ENCODE measurements at places on chromosomes 16 and 17.
A peak's percentile ranks its signal among the peaks of the same experiment; 100 is the strongest.

DNA sequence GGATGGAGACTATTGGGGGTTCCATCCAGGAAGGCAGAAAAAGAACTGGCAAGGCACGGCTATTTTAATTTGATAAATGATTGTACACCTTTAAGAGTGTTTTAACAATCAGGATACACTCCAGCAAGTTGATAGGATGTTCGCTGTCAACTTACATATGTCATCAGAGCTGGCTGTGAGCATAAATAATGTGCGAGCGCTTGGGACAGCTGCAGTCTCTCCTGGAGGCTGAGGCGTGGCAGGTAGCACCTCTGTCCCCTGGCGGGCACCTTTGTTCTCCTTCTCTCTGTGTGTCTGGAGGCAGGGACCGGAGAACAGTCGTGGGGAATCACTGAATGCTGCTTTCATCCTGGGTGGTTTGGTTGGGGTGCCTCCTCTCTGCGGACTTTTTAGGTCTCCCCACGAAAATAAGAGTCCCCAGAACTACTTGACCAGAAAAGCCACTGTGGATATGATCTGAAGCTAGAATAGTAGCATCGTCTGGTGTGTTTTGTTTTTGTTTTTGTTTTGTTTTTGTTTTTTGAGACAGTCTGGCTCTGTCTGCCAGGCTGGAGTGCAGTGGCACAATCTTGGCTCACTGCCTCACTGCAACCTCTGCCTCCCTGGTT, 9.4 kb downstream of the BAHCC1 start:
- DNase-seq = no peak

DNA sequence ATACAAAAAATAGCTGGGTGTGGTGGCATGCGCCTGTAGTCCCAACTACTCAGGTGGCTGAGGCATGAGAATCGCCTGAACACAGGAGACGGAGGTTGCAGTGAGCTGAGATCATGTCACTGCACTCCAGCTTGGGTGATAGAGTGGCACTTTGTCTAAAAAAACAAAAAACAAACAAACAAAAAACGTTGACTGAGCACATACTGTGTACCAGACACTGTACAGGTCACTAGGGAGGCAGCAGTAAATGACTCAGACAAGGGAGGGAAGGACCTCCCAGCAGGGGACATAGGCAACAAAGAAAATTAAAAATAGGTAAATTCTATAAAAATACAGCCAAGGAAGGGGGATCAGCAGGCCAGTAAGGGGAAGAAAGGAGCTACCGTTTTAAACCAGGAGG, 64.3 kb downstream of the SOCS1 start:
- no peak for DNase-seq

DNA sequence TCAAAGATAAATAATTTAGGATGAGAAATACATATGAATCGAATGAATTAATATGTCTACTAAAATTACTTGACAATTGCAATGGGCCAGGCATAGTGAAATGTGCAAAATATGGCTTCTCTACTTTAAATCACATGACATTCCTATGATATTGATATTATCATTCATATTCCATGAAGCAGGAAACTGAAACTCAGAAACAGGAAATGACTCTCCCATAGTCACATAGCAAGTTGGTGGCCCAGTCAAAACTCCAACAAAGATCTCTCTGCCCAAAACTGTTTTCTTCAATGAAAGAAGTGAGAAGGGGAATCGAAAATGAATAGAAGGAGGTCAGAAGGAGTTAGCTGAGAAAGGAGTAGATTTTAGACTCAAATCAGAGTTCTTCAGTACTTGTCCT, 272.2 kb downstream of the CDH8 start:
- DNase-seq = no peak

- no peak for DNase-seq
Observed at GRCh38 chr17:32878211-32878610, 1.3 kb upstream of the MYO1D start.

- DNase-seq = no peak
Observed at GRCh38 chr17:48510761-48511604, 19.8 kb downstream of the HOXB1 start.

- no peak for DNase-seq
Observed at GRCh38 chr17:57050306-57050705, 34.7 kb upstream of the AKAP1 start.

DNA sequence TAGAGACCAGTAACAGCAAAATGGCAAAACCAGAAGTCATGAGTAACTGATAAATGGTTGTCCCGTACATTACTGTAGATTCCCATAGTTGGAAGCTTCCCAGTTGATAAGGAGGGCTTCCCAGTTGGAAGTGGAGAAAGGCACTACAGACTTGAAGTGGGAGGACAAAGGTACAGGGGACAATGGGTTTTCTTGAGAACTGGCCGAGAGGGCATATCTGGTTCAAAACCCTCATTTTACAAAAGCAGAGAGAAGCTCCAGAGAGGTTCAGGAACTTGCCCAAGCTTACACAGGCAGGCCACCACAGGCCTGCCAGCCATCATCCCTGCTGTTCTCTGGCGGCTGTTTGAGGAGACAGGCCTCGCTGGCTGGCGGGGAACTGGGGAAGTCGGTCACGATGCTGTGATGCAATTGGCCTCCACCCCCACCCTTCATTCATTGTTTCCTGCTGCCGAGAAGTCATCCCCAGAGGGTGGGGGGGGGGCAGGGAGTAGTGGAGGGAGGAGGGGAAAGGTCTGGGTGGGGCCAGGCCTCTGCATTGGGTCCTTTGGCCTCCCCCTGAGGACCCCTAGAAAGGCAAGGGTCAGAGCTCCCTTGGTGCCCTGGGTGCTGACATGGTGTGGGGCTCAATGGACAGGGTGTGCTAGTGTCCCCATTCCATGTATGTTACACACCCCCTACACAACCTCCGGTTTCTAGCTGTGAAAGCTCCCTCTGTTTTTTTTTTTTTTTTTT, 3.0 kb downstream of the UBALD2 start:
- DNase-seq = peak; percentile 64

DNA sequence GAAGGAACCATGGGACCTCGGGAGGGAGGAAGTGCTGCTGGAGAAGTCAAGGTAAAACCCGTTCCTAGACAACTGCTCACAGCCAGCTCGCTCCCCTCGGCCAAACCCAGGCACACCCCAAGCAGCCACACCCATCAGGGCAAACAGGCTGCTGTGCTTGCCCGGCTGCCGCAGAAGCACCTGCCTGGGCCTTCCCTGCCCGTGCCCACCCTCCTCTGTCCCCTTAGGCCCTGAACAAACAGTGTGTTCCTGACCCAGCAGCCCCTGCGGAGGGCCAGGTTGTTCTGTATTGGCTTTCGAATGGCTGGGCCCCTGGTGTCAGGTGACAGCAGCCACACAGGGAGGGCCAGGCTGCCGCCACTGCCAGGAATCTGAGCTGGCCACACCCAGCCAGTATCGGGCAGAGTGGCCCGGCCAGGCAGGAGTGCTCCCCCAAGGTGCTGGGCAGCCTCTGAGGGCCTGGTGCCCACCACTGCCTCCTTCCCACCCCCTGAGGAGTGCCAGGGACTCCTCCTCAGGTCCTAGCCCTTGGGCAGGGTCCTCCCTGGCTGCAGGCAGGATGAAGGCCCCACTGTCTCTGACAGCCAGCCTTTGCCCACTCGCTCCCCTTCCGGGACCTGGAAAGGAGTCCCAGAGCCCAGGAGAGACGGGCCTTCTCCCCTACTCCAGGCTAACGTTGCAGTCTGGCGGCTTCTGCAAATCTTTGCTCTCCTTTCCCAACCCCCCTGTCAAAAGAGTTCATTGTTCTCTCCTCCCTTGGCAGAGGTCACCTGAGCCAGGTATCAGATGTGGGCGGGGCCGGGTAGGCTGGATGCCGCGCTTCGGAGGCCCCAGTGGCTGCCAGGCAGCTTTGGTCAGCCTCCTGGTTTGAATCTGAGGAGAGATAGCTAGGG, 24.0 kb downstream of the LLGL2 start:
- DNase-seq = no peak

- no peak for DNase-seq
Observed at GRCh38 chr17:40525294-40525693, 23.9 kb upstream of the TNS4 start.

GRCh38 chr17:1956134-1956533, 69.0 kb downstream of the RTN4RL1 start:
- DNase-seq = no peak

DNA sequence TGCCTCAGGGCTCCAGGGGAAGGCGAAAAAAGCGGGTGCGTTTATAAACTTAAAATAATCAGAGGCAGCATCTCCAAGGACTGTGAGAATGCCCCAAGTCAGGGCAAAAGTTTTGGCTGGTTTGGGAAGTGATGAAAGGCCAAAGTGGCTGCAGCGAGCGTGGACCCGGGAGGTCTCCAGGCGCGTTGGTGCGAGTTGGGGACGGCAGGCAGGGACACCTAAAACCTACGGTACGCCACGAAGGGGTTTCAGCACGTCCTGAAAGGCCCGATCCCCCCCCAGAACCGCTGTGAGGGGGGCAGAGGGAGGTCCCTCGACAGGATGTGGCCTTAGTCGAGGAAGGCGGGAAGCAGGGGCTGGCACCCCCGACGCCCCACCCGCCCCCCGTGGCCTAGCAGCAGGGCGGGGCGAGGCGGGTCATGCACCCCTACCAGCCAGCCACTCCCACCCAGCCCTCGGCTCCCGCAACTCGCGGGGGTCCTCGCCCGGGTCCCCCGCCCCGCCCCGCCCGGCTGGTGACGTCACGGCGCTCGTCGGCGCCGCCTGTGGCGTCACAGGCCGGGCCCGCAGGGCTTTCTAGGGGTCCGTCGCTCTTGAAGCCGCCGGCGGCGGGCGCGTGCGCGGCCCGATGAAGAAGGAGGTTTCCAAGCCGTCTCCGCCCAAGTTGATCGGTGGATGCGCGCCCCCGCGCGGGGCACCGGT, at the start of gene MYCBPAP:
Gene MYCBPAP, plus strand, starts transcription at position 569 of the 702 bp plus-strand sequence. CDS start 236 bp downstream, outside the sequence.
- DNase-seq = peak; percentile 61

DNA sequence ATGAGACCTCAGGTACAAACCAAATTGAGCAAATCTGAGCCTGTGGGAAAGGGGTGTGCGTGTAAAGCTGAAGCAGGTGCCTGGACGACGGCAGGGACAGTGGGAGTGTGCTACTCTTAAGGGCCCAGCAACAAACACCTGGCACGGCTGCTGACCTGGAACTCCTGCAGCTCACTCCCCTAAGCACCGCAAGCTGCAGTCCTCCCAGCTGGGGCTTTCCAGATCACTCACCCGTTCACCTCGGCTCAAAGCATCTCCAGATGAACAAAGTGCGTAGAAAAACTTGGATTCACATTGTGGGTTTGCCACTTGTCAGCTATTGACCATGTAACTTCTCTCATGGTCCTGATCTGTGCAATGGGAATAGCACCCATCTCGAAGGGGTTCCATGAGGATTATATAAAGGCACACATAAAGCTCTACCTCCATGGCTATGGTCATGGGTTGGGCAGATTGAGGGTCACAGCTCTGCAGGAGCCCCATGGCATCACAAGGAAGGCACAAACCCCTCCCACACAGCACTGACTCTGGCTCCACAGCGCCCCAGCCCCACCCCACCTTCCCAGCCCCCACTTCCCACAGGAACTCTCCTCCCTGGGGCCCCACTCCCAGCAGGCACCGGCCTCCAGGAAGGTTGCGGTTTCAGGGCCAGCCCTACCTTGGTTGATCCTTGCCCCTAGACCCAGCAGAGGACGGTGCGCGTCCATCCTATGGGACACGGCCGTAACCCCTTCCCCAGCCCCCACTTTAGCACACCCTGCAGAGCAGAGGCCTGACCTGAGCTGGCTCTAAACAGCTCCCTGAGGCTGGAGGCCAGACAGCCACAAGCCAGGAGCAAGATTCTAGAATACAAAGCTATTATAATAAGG, 21.9 kb downstream of the ST3GAL2 start:
- DNase-seq = no peak

- no peak for DNase-seq
Observed at GRCh38 chr17:76581515-76581914, 4.1 kb downstream of the ST6GALNAC2 start.

DNA sequence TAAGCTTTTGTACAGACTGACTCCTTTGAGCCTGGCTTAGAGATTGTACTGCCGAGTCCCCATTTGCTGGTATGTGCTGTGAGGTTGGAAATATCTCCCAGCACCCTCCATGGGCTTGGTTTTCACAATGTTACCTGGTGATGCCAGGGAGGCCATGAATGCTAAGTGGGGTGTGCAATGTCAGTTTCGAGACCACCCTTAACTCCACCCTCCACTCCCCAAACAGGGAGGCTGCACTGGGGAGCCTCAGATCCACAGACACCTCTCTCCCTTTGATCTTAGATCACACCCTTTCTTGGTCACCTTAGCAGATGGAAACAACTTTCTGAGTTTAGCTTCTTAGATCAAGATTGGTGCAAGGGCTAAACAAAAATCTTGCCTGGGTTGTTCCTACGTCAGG, 28.6 kb upstream of the PIK3R6 start:
- no peak for DNase-seq

- no peak for DNase-seq
Observed at GRCh38 chr17:9402590-9403199, 172.9 kb downstream of the STX8 start.

GRCh38 chr17:44333371-44333770, 8.7 kb upstream of the SLC25A39 start:
- DNase-seq = no peak

DNA sequence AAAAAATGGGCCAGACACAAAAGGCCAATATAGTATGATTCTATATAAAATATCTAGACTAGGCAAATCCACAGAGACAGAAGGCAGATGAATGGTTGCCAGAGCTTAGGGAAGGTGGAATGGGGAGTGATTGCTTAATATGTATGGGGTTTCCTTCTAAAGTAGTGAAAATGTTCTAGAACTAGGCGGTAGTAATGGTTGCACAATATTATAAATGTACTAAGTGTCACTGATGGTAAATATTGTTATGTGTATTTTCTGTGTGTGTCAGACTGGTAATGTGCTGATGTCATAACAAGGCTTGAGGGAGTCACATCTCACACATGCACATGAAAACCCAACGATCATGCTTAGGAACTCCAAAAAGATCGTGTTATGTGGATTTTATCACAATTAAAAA, 106.9 kb upstream of the SIAH1 start:
- no peak for DNase-seq

DNA sequence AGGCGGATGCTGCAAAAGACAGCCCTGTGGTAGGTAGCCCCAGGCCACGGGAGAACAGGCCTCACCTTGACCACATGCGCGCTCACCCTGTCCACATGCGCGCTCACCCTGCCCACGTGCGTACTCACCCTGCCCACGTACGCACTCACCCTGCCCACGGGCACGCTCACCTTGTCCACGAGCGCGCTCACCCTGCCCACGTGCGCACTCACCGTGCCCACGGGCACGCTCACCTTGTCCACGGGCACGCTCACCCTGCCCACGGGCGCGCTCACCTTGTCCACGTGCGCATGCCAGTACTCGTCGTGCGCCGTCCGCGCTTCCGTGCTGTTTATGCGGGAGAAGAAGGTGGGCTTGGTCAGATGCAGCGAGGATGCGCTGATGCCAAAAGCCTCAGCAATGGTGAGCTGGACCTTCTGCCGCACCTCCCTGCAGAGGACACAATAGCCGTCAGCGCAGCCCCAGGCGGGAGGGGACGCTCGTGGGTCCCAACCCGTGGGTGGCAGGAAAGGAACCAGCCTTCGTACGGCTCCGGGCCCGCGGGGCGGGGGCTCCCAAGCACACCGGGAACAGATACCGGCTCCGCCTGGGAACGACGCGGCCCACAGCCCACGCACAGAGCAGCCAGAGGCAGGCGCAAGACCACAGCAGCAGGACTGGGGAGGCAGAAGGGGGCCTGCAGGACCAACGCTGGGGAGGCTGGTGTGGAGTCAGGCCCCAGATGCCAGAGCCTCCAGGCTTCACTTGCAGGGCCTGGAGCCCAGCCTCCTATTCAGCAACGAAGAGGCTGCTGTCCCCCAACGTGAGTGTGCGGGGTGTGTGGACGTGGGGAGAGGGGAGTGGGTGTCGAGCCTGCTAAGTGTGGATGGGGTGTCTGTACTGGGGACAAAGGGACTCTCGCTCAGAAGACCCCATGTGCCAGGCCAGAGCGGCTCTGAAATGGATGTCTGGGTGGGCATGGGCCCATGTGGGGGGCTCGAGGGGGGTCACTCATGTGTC, 14.2 kb upstream of the HEXD start:
- DNase-seq = no peak
